ENCODE measurements at places on chromosomes 16 and 17. TPM values are rescaled to one million over a fixed set of nuclear protein-coding genes. Genes with fewer than 3 reads are reported as not detected.

Gene TP53TG3B
- not detected for total RNA-seq

Gene MPP3
- 38.6 TPM for total RNA-seq

Gene COPRS
- 28.0 TPM for total RNA-seq

Gene MMP28
- 6.4 TPM for total RNA-seq

Gene TM4SF5
- not detected for total RNA-seq

Gene CDH15
- total RNA-seq: under 0.01 TPM

Gene SDR42E2
- under 0.01 TPM for total RNA-seq

Gene BCL6B
- 1.5 TPM for total RNA-seq

Gene CDH3
- total RNA-seq: 10.1 TPM

Gene KRTAP2-3
- not detected for total RNA-seq

Gene RANBP10
- 3.9 TPM for total RNA-seq

Gene RMI2
- 3.7 TPM for total RNA-seq

Gene CLEC19A
- total RNA-seq: not detected

Gene ATXN2L
- 31.7 TPM for total RNA-seq

Gene TRPV3
- total RNA-seq: 0.74 TPM

Gene ZG16
- not detected for total RNA-seq

Gene SLFN12
- total RNA-seq: 1.5 TPM

Gene HOXB5
- not detected for total RNA-seq

Gene C17orf107
- total RNA-seq: 3.7 TPM

Gene EPN3
- total RNA-seq: not detected

Gene ORMDL3
- 27.8 TPM for total RNA-seq

Gene CCL17
- not detected for total RNA-seq

Gene PPM1E
- total RNA-seq: 51.6 TPM

Gene CBX8
- total RNA-seq: 4.9 TPM

Gene COX6A2
- not detected for total RNA-seq

Gene CA7
- total RNA-seq: not detected

Gene SLC16A11
- not detected for total RNA-seq

All from temporal lobe (tissue), 4 donors.